ENCODE measurements at places on chromosomes 1 and 21. TPM values are rescaled to one million over a fixed set of nuclear protein-coding genes. Genes with fewer than 3 reads are reported as not detected.
A peak's percentile ranks its signal among the peaks of the same experiment; 100 is the strongest.

S100A14 gene
- total RNA-seq = not detected

SRSF11 gene
- total RNA-seq = 252 TPM

AGBL4 gene
- total RNA-seq = not detected

STMN1 gene
- total RNA-seq = 595 TPM

SPRR2B gene
- total RNA-seq = not detected

SNAPIN gene
- 37.9 TPM for total RNA-seq

CLCA1 gene
- not detected for total RNA-seq

IL22RA1 gene
- 0.11 TPM for total RNA-seq

ALX3 gene
- total RNA-seq = not detected

TMEM63A gene
- 198 TPM for total RNA-seq

CFH gene
- 2.9 TPM for total RNA-seq

ADCY10 gene
- total RNA-seq = 0.20 TPM

ID3 gene
- 44.0 TPM for total RNA-seq

GPR25 gene
- 0.75 TPM for total RNA-seq

DNA sequence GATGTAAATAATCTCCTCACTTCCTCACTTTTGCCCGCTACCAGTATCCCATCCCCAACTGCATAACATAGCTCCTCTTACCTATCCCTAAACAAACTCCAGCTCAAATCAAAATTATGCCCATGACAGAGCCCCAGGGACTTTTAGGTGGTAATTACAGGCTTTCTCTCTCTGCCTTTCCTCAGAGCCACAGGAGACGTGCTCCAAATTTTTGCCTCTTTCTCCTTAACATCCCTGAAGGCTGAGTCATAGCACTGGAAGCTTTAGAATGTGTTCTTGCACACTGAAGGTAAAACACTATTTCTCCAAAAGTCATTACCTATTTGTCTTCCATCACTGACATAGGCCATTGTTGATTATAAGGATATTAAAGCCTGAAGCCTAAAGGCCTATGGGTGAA lies 263.5 kb upstream of the PLD5 start:
- no peaks in the 10 kb centered on the region for H3K4me1 ChIP-seq
- H3K27me3 ChIP-seq = no peaks in the 10 kb centered on the region
- no peak overlapping the region for H3K27ac ChIP-seq
- H3K4me3 ChIP-seq = no peak overlapping the region

- no peak overlapping the region for H3K4me3 ChIP-seq
- DNase-seq = no peak
- no peaks in the 10 kb centered on the region for H3K27me3 ChIP-seq
- no peak overlapping the region for H3K27ac ChIP-seq
Observed at GRCh38 chr1:247431643-247432042, 15.7 kb downstream of the NLRP3 start.

GRCh38 chr1:96206451-96206850 lies 515.1 kb upstream of the PTBP2 start:
- H3K27me3 ChIP-seq = no peaks in the 10 kb centered on the region
- no peaks in the 10 kb centered on the region for H3K4me1 ChIP-seq
- no peak for DNase-seq
- H3K4me3 ChIP-seq = no peak overlapping the region
- no peak overlapping the region for H3K27ac ChIP-seq

GRCh38 chr1:204325944-204326343 lies 33.8 kb downstream of the PLEKHA6 start:
- no peak for DNase-seq
- no peak overlapping the region for H3K27ac ChIP-seq
- H3K4me1 ChIP-seq = peaks cover 3% of the 10 kb centered on the region
- no peaks in the 10 kb centered on the region for H3K36me3 ChIP-seq

GRCh38 chr1:167145965-167146364 lies 52.1 kb downstream of the STYXL2 start:
- H3K36me3 ChIP-seq = peaks cover 2% of the 10 kb centered on the region
- DNase-seq = no peak
- H3K27ac ChIP-seq = no peak overlapping the region
- peaks cover 13% of the 10 kb centered on the region for H3K27me3 ChIP-seq
- no peak overlapping the region for H3K4me3 ChIP-seq
- no peaks in the 10 kb centered on the region for H3K4me1 ChIP-seq

GRCh38 chr21:42532466-42533181 lies 19.0 kb downstream of the SLC37A1 start:
- no peak overlapping the region for H3K27ac ChIP-seq
- H3K4me1 ChIP-seq = peaks cover 24% of the 10 kb centered on the region
- no peaks in the 10 kb centered on the region for H3K27me3 ChIP-seq
- peaks cover 12% of the 10 kb centered on the region for H3K36me3 ChIP-seq
- no peak for DNase-seq

DNA sequence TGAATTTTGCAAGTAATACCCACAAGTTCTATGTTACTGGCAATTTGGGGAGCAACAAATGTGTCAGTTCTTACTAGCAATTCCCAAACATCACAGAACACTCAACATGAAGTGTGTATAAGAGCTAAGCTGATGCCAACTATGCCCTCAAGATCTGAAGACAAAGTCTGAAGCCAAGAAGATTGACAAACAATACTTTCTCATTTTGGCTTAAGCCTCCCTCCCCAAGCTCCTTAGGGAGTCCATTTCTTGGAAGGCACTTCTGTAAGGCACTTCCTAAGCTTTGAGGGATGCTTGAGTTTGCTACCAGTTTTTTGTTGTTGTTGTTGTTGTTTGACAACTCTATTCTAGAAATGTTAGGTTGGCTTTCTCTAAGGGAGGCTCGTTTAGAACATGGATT lies 154.4 kb upstream of the ZNF644 start:
- H3K4me3 ChIP-seq = no peak overlapping the region
- H3K27ac ChIP-seq = no peak overlapping the region
- H3K36me3 ChIP-seq = no peaks in the 10 kb centered on the region
- peaks cover 2% of the 10 kb centered on the region for H3K4me1 ChIP-seq
- H3K27me3 ChIP-seq = peaks cover 31% of the 10 kb centered on the region
- DNase-seq = no peak

DNA sequence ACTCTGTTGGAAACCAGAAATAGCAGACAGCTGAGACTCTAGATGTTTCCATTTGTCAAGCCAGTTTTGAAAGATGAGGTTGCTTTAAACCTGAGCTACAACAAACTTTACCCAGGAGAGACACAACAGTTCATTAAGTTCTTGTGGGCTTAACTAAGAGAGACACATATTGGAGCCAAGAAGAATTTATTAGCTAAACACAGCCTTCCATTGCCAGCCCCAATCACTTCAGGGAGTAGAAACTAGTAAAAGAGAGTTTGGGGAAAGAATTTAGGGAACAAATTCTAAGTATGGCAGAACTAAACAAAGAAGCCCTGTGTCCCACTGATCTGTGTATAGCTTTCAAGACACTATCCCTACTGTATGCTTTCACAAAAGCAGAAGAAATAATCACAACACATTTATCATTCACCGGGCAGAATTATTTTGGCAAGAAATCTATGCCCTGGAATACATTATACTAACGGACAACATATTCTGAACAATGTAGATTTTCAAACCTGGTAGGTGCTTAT lies 87.3 kb upstream of the KAZN start:
- no peaks in the 10 kb centered on the region for H3K36me3 ChIP-seq
- no peaks in the 10 kb centered on the region for H3K4me1 ChIP-seq
- peaks cover 4% of the 10 kb centered on the region for H3K27me3 ChIP-seq
- no peak for DNase-seq
- no peak overlapping the region for H3K27ac ChIP-seq

- no peak overlapping the region for H3K4me3 ChIP-seq
- no peaks in the 10 kb centered on the region for H3K27me3 ChIP-seq
- H3K4me1 ChIP-seq = no peaks in the 10 kb centered on the region
- no peaks in the 10 kb centered on the region for H3K36me3 ChIP-seq
- H3K27ac ChIP-seq = no peak overlapping the region
Observed at GRCh38 chr1:57020216-57020615, 54.4 kb upstream of the C8B start.

DNA sequence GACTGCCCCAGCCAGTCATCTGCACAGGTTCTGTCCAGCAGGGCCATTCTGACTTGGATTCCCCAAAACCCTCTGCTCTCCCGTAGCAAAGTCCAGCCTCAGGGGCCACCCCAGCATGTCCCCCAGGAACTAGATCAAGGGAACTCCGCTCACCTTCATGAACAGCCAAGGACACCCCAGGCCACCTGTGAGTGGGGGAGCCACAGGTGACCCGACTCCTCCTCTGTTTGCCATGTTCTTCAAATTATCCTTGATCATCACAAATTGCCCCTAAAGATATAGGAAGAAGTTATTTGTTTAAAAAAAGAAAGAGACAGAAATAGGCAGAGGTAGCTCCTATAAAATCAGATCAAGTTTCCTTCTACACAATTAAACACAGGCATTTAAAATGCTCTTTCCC lies 475.0 kb downstream of the MATN1 start:
- no peaks in the 10 kb centered on the region for H3K36me3 ChIP-seq
- no peak overlapping the region for H3K27ac ChIP-seq
- H3K27me3 ChIP-seq = peaks cover 2% of the 10 kb centered on the region
- H3K4me3 ChIP-seq = no peak overlapping the region
- no peak for DNase-seq

GRCh38 chr1:23562137-23562876 lies 3.0 kb upstream of the ID3 start:
- H3K27ac ChIP-seq = no peak overlapping the region
- H3K36me3 ChIP-seq = peaks cover 4% of the 10 kb centered on the region
- H3K27me3 ChIP-seq = peaks cover 30% of the 10 kb centered on the region
- DNase-seq = peak; percentile 49
- peaks cover 33% of the 10 kb centered on the region for H3K4me1 ChIP-seq

DNA sequence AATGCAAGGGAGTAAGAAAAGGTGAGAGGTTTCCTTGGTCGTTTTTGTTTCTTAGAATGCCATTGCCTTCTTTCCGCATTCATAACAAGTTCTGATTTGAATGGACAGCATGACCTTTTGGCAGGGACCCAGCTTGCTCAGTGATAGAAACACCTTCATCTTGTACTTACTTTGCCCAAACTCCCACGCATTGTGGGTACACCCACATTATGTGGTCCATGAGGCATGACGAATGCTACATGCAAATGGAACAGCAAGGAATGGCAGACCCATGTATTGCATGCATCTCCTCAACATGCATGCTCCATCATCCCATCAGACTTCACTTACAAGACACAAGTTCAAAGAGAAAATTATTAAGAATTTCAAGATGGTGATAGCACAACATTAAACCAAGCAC lies 102.8 kb downstream of the CDC7 start:
- H3K4me3 ChIP-seq = no peak overlapping the region
- H3K27ac ChIP-seq = no peak overlapping the region
- H3K36me3 ChIP-seq = no peaks in the 10 kb centered on the region

GRCh38 chr1:229087339-229087738 lies 183.6 kb upstream of the RAB4A start:
- DNase-seq = no peak
- no peaks in the 10 kb centered on the region for H3K36me3 ChIP-seq
- peaks cover 16% of the 10 kb centered on the region for H3K27me3 ChIP-seq
- H3K4me1 ChIP-seq = no peaks in the 10 kb centered on the region
- H3K4me3 ChIP-seq = no peak overlapping the region

DNA sequence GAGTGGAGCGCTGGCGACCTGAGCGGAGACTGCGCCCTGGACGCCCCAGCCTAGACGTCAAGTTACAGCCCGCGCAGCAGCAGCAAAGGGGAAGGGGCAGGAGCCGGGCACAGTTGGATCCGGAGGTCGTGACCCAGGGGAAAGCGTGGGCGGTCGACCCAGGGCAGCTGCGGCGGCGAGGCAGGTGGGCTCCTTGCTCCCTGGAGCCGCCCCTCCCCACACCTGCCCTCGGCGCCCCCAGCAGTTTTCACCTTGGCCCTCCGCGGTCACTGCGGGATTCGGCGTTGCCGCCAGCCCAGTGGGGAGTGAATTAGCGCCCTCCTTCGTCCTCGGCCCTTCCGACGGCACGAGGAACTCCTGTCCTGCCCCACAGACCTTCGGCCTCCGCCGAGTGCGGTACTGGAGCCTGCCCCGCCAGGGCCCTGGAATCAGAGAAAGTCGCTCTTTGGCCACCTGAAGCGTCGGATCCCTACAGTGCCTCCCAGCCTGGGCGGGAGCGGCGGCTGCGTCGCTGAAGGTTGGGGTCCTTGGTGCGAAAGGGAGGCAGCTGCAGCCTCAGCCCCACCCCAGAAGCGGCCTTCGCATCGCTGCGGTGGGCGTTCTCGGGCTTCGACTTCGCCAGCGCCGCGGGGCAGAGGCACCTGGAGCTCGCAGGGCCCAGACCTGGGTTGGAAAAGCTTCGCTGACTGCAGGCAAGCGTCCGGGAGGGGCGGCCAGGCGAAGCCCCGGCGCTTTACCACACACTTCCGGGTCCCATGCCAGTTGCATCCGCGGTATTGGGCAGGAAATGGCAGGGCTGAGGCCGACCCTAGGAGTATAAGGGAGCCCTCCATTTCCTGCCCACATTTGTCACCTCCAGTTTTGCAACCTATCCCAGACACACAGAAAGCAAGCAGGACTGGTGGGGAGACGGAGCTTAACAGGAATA lies 4.2 kb downstream of the TFAP2E start:
- H3K4me1 ChIP-seq = peaks cover 24% of the 10 kb centered on the region
- peaks cover 15% of the 10 kb centered on the region for H3K27me3 ChIP-seq
- peak overlapping the region; percentile 92 for H3K27ac ChIP-seq
- peak; percentile 83 for DNase-seq
- H3K4me3 ChIP-seq = peak overlapping the region; percentile 89

DNA sequence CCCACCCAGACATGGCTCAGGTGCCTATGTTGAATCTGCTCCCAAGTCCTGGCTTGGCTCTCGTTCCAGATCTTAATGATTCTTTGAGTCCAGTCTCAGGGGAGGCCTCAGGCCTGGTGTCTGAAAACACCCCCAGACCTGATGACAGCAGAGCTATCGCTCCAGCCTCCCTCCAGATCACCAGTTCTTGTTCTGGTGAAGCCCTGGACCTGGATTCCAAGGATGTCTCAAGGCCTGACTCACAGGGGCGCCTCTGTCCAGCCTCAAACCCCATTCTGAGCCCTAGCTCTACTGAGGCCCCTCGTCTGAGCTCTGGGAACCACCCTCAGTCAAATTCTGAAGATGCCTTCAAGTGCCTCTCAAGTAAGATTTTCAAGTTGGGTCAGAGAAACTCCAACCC lies 11.4 kb downstream of the MROH7 start:
- DNase-seq = no peak
- no peaks in the 10 kb centered on the region for H3K36me3 ChIP-seq
- H3K4me1 ChIP-seq = no peaks in the 10 kb centered on the region
- H3K27ac ChIP-seq = no peak overlapping the region
- H3K27me3 ChIP-seq = peaks cover 14% of the 10 kb centered on the region

GRCh38 chr1:186442651-186443375 lies 18.1 kb downstream of the PDC start:
- no peak for DNase-seq
- no peak overlapping the region for H3K27ac ChIP-seq
- H3K4me1 ChIP-seq = peaks cover 7% of the 10 kb centered on the region
- peaks cover 3% of the 10 kb centered on the region for H3K36me3 ChIP-seq
- no peak overlapping the region for H3K4me3 ChIP-seq

GRCh38 chr1:235892202-235892601 lies 25.5 kb upstream of the LYST start:
- H3K27me3 ChIP-seq = no peaks in the 10 kb centered on the region
- peaks cover 26% of the 10 kb centered on the region for H3K4me1 ChIP-seq
- H3K36me3 ChIP-seq = peaks cover 2% of the 10 kb centered on the region
- no peak overlapping the region for H3K4me3 ChIP-seq
- no peak for DNase-seq

Data from activated naive CD8-positive, alpha-beta T cell treated with anti-CD3 and anti-CD28 coated beads, Interleukin-2, amount 10 ng/mL, durations not matched to agents 7 days and 5 days (primary cell).